SJSA1 (cell line): ENCODE measurements at places on chromosomes 2 and 18. TPM values are rescaled to one million over a fixed set of nuclear protein-coding genes. Genes with fewer than 3 reads are reported as not detected.

OR6B2 gene
- total RNA-seq: not detected in 2 replicates

ALPG gene
- total RNA-seq: 0.03 TPM in 1 of 2 replicates, not detected in the other

SNRNP27 gene
- 130 and 195 TPM in 2 replicates for total RNA-seq

DNA sequence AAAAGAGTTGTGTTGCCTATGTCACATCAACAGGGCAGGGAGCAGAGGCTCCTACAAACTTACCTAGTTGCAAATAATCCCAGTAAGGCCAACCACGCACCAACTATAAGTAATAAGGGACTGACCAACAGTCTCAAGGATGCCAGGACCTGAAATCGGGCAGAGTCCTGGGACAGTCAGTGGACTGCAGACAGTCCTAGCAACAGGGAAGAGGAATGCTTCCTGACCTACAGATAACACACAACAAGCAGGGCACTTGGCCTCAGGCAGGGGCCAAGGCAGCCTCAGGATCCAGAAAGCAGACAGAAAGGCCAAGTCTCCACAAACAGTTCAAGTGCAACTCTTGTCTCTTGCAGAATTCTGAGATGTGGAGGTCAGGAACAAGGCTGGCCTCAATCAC lies 56.2 kb downstream of the GALNT14 start:
- no peak overlapping the region for H3K27ac ChIP-seq
- no peak for DNase-seq
- H3K36me3 ChIP-seq: no peaks in the 10 kb centered on the region
- H3K4me3 ChIP-seq: no peak overlapping the region
- peaks cover 5% of the 10 kb centered on the region; the same call in 1 of the 2 replicates for H3K27me3 ChIP-seq

GRCh38 chr2:136538489-136538888 lies 226.9 kb upstream of the THSD7B start:
- H3K4me1 ChIP-seq: no peaks in the 10 kb centered on the region
- no peaks in the 10 kb centered on the region for H3K36me3 ChIP-seq
- no peak overlapping the region for H3K27ac ChIP-seq
- no peak overlapping the region for H3K4me3 ChIP-seq

DNA sequence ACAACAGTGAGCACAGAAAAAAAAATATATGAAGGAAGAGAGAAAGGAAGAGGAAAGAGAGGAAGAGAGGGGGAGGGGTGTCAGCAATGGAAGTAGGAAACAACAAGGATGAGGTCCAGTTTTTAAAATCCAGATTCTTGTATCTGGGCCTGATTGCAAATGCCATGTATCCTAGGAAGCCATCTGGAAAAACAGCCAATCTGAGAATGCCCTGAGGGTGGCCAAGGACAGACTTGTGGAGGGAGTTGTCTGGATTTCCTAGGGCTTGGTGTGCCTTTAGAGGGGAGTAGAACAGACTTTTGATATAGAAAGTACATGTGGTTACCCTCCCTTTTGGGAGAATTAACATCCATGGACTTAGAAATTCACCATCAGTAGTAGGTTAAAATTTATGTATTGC lies 47.1 kb downstream of the PRKCE start:
- H3K27me3 ChIP-seq: no peaks in the 10 kb centered on the region
- H3K4me1 ChIP-seq: peaks cover 10% of the 10 kb centered on the region
- no peaks in the 10 kb centered on the region for H3K36me3 ChIP-seq
- no peak for DNase-seq

GRCh38 chr2:240298803-240299709 lies 136.4 kb upstream of the GPC1 start:
- H3K36me3 ChIP-seq: no peaks in the 10 kb centered on the region
- no peak overlapping the region for H3K4me3 ChIP-seq
- H3K27me3 ChIP-seq: no peaks in the 10 kb centered on the region
- H3K27ac ChIP-seq: no peak overlapping the region
- no peaks in the 10 kb centered on the region for H3K4me1 ChIP-seq

GRCh38 chr2:29700560-29700959 lies 220.8 kb downstream of the ALK start:
- H3K27ac ChIP-seq: no peak overlapping the region
- no peaks in the 10 kb centered on the region for H3K36me3 ChIP-seq
- no peaks in the 10 kb centered on the region for H3K4me1 ChIP-seq
- no peaks in the 10 kb centered on the region for H3K27me3 ChIP-seq
- DNase-seq: no peak

DNA sequence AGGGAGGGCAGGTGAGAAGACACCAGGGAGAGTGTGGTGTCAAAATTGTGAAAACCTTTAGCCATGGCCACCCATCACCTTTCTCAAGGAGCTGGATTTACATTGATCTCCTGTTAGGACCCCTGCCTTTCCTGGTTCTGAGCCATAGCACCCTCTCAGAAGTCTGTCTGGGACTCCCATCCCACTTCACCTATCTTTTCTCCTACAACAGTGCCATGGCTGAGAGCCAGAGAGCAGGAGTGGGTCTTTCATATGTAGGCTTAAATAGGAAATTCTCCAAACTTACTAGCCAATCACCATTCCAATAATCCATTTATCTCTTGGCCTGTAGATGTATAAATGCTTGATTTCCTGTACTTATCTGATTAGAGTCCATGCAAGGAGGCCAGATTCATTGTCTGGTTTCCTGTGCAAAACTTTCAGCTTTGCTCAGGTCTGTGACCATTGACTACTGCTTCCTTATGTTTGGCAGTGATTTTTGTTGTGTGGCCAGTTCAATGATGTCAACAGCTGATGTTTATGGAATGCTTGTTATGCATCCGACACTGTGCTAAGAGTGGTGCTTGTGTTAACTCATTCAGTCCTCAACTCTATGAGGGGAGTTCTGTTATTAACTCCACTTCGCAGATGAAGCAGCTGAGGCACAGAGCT lies 57.6 kb upstream of the IGFBP5 start:
- 0 out of 2 replicates have a peak, but pooled peaks cover 1% of the 10 kb centered on the region for H3K27me3 ChIP-seq
- H3K36me3 ChIP-seq: no peaks in the 10 kb centered on the region
- no peak overlapping the region for H3K27ac ChIP-seq
- no peak overlapping the region for H3K4me3 ChIP-seq

GRCh38 chr2:102063487-102063911 lies 71.7 kb downstream of the IL1R2 start:
- no peak overlapping the region for H3K4me3 ChIP-seq
- no peaks in the 10 kb centered on the region for H3K27me3 ChIP-seq
- H3K36me3 ChIP-seq: no peaks in the 10 kb centered on the region
- peak overlapping the region; percentile 83 for H3K27ac ChIP-seq
- no peak for DNase-seq

DNA sequence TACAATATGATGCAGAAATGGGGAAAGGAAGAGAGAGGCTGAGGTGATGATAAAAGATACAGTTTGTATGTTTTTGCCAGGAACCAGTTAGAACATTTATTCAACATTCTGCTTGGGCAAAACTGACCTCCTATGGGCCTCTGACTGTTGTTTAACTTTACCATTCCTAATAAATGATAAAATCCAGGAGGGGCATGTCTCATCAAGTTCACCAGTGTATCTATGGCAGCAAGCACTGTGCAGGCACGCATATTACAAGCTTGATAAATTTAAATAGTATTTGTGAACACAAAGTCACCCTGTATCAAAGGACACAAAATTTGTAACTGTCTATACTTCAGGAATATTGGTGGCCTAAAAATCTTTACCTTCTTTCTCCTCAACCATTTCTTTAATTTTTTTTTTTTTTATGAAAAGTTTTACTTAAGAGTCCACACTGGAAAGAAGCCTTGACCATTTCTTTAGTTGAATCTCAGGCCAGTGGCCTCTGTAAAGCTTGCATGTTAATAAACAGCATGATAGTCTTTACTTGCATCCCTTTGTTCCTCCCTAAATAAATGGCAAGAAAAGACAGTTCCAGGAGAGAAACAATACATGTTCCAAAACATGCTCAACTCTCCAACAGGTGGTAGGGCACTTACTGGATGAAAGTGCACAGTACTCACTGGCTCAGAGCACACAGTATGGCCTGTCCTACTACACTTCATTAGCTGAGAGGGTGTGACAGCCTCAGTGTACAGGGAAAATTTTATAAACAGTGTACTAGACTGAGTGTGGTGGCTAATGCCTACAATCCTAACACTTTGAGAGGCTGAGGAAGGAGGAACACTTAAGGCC lies 52.3 kb downstream of the SOS1 start:
- no peak overlapping the region for H3K27ac ChIP-seq
- H3K27me3 ChIP-seq: no peaks in the 10 kb centered on the region
- no peak overlapping the region for H3K4me3 ChIP-seq
- no peak for DNase-seq
- H3K36me3 ChIP-seq: no peaks in the 10 kb centered on the region; the same call in 1 of the 2 replicates
- H3K4me1 ChIP-seq: no peaks in the 10 kb centered on the region

DNA sequence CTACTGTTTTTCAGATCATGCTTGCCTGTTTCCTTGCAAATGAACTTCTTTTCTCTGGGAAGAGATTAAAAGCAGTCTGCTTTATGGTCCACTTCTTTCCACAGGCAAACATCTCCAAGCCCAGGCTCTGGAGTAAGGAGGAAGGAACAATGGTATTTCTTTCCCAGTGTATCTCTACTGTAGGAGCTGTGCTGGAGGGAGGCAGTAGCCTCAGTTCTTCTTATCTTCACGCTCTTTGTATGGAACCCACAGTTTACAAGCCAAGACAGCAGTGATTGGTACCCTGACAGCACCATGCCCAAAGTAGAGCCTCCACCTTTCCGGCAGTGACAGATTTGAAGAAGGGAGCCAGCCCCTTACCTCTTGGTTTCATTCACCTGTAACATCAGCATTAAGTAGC lies 35.2 kb downstream of the SPOPL start:
- DNase-seq: no peak
- no peak overlapping the region for H3K4me3 ChIP-seq
- no peak overlapping the region for H3K27ac ChIP-seq
- 0 out of 2 replicates have a peak, but pooled peaks cover 2% of the 10 kb centered on the region for H3K36me3 ChIP-seq

- no peak for DNase-seq
- H3K27me3 ChIP-seq: no peaks in the 10 kb centered on the region
- no peak overlapping the region for H3K27ac ChIP-seq
- H3K4me3 ChIP-seq: no peak overlapping the region
- H3K4me1 ChIP-seq: peaks cover 40% of the 10 kb centered on the region
These were observed 4.7 kb downstream of the SNORC start for GRCh38 chr2:232874677-232875223.

GRCh38 chr18:67379981-67380380 lies 136.5 kb downstream of the DSEL start:
- no peak overlapping the region for H3K27ac ChIP-seq
- peaks cover under 1% of the 10 kb centered on the region; the same call in 1 of the 2 replicates for H3K4me1 ChIP-seq
- no peaks in the 10 kb centered on the region for H3K36me3 ChIP-seq
- H3K27me3 ChIP-seq: no peaks in the 10 kb centered on the region

GRCh38 chr18:3541549-3542386 lies 91.8 kb downstream of the TGIF1 start:
- no peak overlapping the region for H3K27ac ChIP-seq
- no peak for DNase-seq
- H3K4me1 ChIP-seq: no peaks in the 10 kb centered on the region
- no peaks in the 10 kb centered on the region for H3K36me3 ChIP-seq
- H3K27me3 ChIP-seq: no peaks in the 10 kb centered on the region
- H3K4me3 ChIP-seq: no peak overlapping the region

GRCh38 chr2:237301595-237301994 lies 112.4 kb downstream of the COL6A3 start:
- H3K27me3 ChIP-seq: no peaks in the 10 kb centered on the region
- H3K36me3 ChIP-seq: no peaks in the 10 kb centered on the region
- peaks cover 67% of the 10 kb centered on the region for H3K4me1 ChIP-seq
- no peak for DNase-seq
- no peak overlapping the region for H3K4me3 ChIP-seq

- no peak overlapping the region for H3K4me3 ChIP-seq
- H3K4me1 ChIP-seq: no peaks in the 10 kb centered on the region
- no peaks in the 10 kb centered on the region for H3K36me3 ChIP-seq
- no peaks in the 10 kb centered on the region for H3K27me3 ChIP-seq
- no peak for DNase-seq
These were observed 1554.4 kb upstream of the LRRTM1 start for GRCh38 chr2:81858998-81859397.

DNA sequence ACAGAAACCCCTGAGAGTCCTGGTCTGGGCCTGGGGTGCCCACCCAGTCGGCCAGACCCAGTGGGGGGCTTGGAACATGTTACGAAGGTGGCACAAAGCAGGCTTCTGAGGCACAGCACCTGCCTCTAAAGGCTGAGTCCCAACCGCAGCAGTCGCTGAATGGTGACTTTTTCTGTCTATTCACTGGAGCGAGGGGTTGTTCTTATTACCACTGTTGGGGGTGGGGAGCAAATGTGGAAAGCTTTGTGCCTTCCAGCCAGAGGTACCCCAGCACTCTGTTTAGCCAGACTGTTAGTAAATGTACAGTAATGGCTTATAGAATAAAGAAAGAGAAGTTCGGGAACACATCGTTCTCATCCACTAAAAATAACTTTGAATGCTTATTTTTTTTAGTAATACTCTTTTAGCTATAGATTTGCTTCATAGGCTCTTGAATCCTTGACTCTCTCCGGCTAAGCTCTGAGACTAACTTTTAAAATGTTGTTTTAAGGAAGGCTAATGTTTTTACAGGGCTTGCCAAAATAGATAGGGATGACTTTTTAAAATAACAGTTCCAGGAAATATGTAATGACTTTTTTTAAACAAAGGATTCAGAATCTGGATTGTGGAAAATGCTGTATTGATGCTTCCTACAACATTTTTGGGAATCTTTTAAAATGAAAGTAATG lies 23.4 kb upstream of the PTPN2 start:
- H3K27ac ChIP-seq: no peak overlapping the region
- DNase-seq: peak; percentile 15
- H3K36me3 ChIP-seq: no peaks in the 10 kb centered on the region
